ENCODE measurements at places on chromosomes 3 and 15.

- no peak for DNase-seq
Measured at GRCh38 chr3:97711654-97712053, 52.9 kb upstream of the ARL6 start.

DNA sequence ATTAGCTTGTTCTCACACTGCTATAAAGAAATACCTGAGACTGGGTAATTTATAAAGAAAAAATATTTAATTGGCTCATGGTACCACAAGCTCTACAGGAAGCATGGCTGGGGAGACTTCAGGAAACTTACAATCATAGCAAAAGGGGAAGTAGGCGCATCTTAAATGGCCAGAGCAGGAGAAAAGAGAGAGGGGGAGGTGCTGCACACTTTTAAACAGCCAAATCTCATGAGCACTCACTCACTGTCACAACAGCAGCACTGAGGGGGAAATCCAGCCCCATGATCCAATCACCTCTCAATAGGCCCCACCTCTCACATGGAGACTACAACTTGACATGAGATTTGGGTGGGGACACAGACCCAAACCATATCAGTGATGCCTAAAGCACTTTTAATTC lies 82.5 kb downstream of the DCLK3 start:
- no peak for DNase-seq

DNA sequence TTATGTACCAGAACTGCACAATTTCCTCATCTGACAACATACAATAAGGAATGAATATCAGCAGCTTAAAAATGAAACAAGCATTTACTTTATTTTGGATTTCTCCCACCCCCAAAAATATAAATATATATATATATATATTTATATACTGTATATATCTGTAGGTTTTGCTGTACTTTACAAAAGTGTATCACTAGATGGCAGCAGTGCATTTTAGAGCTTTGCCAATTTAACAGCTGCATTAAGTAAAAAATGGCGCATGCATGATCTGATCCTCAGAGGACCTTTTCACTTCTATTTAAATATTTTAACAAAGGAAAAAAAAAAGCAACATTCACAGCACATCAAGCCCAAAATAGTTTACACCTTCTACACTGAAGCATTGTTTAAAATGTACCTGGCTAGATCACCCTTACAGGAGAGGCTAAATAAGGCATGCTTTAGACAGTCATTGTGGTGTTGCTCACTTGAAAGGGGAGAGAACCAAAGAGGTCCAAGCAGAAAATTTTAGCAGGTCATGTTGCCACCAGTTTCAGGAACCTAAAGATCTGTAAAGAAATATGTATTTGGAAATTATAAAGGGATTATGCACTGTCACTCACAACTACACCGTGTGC lies 72.6 kb downstream of the NPTN start:
- no peak for DNase-seq

GRCh38 chr3:177410730-177411129 lies 213.4 kb upstream of the TBL1XR1 start:
- no peak for DNase-seq

GRCh38 chr3:13019243-13020095 lies 53.8 kb downstream of the IQSEC1 start:
- peak; percentile 96 for DNase-seq

- DNase-seq: no peak
Measured at GRCh38 chr3:134621854-134622253, 29.0 kb downstream of the KY start.

DNA sequence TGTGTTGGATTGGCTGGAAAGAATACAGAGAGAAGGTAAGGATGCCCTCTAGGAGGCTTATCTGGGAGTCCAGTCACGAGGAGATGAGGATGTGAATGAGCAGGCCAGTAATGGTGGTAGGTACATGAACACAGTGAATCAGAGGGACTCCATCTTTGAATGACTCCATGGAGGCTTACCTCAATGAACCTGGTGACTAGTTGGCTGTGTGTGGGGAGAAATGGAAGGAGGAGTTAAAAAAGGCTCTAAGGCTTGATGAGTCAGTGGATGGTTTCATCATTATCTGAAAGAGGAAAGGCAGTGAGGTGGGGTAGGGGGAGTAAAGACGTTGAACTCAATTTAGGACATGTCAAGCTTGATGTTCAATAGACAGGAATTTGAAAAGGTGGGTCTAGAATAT lies 61.1 kb downstream of the KCNAB1 start:
- DNase-seq: no peak

DNA sequence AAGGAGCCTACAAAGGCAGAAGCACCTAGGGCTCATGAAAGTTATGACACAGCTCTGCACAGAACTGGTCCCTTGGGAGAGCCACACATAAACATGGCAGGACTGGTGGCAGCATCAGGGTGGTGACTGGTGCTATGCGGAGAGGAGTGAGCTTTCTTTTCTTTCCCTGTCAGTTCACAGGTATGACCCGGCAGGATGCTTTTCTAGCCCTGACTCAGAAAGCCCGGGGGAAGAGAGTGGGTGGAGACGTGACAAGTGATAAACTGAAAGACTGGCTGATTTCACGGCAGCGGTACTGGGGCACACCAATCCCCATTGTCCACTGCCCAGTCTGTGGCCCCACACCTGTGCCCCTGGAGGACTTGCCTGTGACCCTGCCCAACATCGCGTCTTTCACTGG lies 103.0 kb downstream of the LARS2 start:
- no peak for DNase-seq

DNA sequence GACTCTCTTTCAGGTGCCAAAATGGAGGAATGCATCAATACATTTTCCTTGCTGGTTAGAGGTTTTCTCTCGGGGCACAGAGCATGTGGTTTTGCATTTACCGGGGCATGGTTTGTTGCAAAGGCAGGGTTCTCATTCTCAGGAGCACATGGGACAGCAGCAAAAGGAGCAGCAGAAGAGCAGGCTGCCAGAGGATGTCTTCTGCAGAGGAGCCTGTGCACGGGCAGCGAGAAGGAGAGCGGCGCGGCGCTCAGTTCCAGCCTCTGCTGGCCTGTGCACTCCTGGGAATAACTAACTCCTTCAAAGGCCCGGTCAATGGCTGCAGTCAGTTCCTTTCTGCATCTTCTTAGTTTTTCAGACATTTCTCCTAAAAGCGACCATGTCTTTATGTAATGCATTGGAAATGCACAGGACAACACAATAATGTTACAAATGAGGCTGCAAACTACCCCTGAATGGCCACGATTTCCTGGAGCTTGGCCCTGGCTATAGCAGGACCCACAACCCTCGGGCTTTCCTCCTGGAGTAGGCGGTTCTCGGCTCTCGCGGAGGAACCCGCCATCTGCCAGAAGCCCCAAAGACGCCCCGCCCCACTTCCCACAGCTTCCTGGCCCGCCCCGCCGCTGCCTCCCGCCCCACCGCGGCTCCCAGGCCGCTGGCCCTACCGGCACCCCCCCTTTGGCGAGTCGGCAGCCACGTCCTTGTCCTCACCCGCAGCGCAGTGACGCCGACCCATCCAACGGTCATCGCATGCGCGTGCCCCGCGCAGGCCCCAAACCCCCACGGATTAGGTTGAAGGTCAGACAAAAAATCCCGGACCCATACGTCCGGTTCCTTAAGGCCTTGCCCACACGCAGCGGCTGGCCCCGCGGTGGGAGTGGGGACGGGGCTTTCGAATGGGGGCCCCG lies at the start of gene C3orf62:
C3orf62 (minus strand) TSS at position 758 of the 908 bp plus-strand sequence; CDS start at position 398, 360 bp downstream.
- peak; percentile 87 for DNase-seq

DNA sequence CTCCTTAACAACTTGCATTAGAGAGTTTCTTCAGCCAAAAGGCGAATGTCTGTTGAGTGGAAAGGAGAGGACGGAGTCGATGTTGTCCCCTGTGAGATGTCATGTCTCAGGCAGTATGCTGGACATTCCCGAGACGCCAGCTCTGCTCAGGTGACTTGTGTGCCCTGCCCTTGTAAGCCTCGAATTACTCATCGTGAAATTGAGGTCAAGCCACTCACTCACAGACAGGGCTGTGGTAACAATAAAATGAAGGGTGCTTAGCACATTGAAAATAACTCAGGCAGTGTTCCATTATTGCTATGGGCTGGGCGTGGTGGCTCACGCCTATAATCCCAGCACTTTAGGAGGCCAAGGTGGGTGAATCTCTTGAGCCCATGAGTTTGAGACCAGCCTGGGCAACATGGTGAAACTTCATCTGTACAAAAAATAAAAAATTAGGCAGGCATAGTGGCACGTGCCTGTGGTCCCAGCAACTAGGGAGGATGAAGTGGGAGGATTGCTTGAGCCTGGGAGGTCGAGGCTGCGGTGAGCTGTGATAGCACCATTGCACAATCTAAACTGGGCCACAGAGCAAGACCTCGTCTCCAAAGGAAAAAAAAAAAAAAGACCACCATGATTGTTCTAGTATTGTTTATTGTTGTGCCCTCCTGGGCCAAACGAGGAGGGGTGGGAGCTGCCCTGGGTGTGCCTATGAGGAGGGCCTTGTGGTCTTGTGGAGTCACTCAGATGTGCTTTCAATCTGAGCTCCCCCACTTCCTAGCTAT lies 214.4 kb downstream of the THSD4 start:
- peak; percentile 91 for DNase-seq

- no peak for DNase-seq
Measured at GRCh38 chr3:172376881-172377280, 71.4 kb downstream of the GHSR start.

GRCh38 chr3:34570916-34571705 lies 772.7 kb downstream of the PDCD6IP start:
- DNase-seq: no peak

DNA sequence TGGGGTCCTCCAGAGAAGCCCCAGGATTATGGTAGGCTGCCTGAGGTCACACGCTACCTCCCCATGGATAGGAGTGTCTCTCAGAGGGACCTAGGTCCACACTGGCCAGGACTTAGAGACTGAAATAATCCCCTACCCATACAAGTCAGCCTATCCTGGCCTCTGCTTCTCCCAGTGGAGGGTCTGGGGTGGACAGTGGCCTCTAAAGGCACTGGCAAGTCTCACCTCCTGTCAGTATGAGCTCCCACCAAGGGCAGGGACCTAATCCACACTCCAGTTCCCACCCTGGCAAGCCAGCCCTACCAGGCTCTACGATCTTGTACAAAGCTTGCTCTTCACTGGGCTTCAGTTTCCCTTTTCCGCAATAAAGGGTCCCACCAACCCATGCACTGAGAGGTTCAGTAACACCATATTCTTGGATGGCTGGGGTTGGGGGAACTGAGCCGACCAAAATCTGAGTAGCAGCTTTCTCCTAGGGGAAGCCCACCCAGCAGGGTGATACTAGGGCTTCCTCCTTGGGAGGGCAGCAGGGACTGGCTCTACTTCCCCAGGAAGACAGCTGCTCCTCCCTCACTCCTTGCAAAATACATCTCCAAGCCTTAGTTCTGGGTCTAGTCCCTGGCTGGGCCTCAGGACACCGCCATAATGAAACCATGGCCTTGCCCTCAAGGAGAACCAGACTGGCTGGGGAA lies 2.4 kb downstream of the CISH start:
- DNase-seq: no peak

GRCh38 chr15:60355148-60355857 lies 42.5 kb downstream of the ANXA2 start:
- no peak for DNase-seq

GRCh38 chr15:54660356-54660755 lies 536.4 kb downstream of the RSL24D1 start:
- DNase-seq: no peak

DNA sequence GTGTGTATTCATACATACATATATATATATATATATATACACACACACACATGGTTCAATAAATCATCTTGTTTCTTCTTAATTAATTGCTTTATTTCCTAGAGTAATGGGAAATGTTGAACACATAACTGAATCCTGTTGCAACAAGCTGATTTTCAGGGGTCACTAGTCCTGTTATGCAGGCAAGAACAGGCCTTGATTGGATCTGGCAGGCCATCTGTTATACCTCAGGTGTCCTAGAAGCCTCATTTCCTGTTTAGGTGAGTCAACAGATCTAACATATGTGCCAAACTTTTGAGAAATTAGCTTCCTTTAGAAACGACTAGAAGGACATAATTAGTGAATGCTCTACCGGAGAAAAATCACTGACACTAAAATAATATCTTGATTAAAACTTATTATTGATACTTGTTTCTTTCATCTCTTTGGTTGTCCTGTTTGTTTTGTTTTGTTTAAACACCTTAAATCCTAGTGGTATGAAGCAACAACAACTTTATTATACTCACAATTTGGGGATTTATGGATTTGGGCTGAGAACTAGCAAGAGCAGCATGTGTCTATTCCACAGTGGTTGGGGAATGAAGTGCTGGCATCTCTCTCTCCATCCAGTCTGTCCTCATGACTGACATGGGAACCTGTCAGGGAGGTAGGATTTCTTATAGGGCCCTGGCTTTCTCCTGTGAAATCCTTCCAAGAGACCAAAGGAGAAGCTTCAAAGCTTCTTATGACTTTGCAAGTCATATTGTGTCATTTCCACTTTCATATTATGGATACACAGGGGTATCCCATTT lies 552.6 kb downstream of the NSUN3 start:
- DNase-seq: no peak

- no peak for DNase-seq
Measured at GRCh38 chr3:11274566-11275142, 2.5 kb downstream of the ATG7 start.

GRCh38 chr15:62301993-62302675 lies 137.0 kb upstream of the C2CD4B start:
- no peak for DNase-seq

GRCh38 chr3:98732286-98733052 lies 30.7 kb upstream of the ST3GAL6 start:
- peak; percentile 85 for DNase-seq

- DNase-seq: peak; percentile 80
Measured at GRCh38 chr3:28575746-28576613, 227.4 kb upstream of the AZI2 start.

DNA sequence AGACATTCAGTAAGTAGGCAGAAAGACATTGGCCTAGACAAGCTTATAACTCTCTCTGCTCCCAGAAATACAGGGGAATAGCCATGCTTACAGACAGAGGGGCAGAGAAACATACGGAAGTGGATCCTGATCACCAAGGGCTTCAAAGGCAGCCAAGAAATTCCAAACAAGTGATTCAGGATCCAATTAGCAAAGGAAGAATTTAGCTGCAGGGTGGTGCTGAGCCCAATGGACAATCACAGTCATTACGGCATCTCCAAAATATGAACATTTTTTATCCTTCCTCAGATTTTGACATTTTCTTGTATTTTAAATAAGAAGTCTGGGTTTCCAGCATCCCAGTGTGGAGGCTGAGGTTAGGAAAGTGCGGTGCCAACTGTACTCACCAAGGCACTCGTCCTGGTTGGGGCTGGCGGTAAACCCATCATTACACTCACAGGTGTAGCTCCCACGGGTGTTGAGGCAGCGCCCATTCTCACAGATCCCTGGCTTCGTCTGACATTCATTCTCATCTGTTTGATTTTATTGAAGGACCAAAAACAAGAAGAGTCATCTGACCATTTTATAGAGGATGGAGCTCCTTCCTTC lies 96.8 kb downstream of the DUT start:
- DNase-seq: peak; percentile 78

DNA sequence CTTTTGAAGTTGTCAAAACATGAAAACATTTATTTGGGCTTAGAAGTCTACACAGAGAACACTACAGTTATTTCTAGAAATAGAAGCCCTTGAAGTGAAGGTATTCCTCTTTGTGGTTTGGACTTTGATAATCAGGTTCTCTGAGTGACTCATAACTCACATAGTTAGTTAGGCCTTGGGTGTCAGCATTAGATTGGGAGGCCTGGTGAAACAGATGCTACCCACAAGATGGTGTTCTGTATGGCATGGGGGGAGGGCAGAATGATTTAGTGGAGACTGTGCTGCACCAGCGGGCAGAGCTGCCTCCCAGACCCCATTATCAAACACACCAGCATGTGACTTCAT lies 108.9 kb upstream of the ETV5 start:
- DNase-seq: no peak

All from islet precursor cell (in vitro differentiated cells).